ENCODE measurements at places on chromosomes 5 and 9.
A peak's percentile ranks its signal among the peaks of the same experiment; 100 is the strongest.

- DNase-seq, result no peak
Observed at GRCh38 chr9:85137696-85138095, 468.2 kb downstream of the NTRK2 start.

DNA sequence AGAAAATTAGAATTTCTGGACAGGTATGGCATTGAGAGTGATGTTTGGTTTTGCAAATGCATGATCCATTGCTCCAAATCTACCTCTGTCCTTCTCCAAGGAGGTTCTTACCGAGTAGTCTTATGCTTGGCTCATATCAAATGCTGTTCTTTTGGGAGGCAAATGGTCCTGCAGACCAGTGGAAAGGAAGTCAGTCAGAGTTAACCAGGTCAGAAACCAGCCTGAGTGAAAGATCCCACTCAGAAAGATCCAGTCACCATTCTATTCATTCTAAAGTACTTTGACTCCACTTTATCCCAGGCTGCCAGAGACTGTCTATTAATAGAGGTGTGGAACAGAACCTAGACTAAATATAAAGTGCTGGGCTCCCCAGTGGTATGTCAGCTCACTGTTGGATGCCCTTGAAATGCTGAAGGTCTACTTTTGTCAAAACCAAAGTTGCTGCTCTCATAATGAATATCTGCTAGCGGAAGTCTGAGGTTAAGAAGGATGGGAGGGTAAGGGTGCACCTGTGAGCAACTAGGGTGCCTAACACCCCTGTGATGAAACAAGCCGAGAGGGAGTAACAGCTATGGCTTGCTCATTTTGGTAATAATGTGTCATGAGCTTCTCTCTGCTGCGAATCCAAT, 302.2 kb downstream of the ZNF608 start:
- DNase-seq, result no peak

GRCh38 chr5:174343826-174344225, 298.3 kb downstream of the NSG2 start:
- DNase-seq, result no peak

GRCh38 chr5:31268686-31269085, 75.2 kb downstream of the CDH6 start:
- no peak for DNase-seq

- peak; percentile 59 for DNase-seq
Observed at GRCh38 chr5:135887447-135887864, 8.2 kb downstream of the IL9 start.

GRCh38 chr5:117943541-117943940, 1044.8 kb downstream of the DTWD2 start:
- DNase-seq, result no peak

- DNase-seq, result no peak
Observed at GRCh38 chr5:80871541-80871961, 88.6 kb upstream of the RASGRF2 start.

DNA sequence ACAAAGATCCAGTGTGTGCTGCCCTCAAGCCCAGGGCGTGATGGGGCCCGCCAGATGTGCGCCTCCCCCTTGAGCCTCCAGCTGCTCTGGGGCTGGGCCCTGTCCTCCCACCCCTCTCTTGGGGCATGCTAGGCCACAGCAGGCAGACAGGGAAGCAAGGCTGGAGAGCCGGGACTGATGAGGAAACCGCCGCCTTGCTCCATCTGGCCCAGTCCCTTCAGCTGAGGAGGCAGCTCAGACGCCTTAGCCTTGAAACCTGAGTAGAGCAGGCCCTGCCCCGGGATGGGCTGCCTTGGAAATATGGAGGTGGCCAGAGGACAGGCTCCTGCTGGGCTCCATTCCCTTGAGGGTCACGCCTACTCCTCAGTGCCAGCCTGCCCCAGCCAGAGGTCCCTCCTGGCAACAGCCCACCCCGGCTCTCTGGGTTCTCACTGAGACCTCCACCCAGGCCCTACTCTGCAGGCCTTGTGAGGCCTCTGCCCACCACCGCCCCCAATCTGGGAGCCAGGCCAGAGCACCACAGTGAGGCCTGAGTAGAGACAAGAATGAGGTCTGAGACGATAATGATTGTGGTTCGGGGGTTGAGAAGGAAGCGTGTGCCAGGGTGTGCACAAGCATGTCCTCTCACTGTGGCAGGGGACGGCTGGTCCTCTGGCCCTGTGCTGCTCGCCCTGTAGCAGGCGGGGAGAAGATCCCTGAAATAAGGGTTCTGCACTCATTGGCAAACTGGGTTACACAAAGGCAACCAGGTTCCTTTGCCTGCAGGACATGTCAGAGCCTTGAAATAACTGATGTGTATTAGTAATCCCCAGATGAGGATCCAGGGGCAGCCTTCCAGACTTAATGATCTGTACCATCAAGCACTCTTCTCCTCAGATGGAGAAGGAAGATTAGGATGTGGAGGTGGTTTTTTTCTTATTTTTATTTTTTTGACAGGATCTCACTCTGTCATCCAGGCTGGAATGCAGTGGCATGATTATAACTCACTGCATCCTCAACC, 30.9 kb downstream of the CXXC5 start:
- no peak for DNase-seq
